Activated naive CD4-positive, alpha-beta T cell treated with anti-CD3 and anti-CD28 coated beads, Interleukin-2, amount 50 U/mL, for 72 hours (primary cell): ENCODE measurements at places on chromosomes 7 and 10. TPM values are rescaled to one million over a fixed set of nuclear protein-coding genes. Genes with fewer than 3 reads are reported as not detected.

DNA sequence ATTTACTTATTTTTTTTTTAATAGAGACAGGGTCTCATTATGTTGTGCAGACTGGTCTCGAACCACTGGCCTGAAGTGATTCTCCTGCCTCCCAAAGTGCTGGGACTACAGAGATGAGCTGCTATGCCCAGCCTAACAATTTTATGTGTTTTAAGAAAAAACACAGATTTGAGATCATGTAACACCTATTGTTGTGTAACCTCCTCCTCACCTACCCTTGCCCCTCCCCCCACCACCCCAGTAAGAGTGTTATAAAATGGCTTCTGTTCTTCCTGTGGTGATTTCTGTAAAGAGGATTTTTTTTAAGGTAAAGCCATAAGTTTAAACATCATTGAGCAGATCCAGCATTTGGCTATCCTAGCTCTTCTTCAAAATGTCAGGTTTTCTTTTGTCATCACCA is 7.6 kb downstream of the ARMC10 start:
- DNase-seq: no peak

- no peak for DNase-seq
Observed at GRCh38 chr10:96201525-96201924, 69.8 kb downstream of the BLNK start.

DNA sequence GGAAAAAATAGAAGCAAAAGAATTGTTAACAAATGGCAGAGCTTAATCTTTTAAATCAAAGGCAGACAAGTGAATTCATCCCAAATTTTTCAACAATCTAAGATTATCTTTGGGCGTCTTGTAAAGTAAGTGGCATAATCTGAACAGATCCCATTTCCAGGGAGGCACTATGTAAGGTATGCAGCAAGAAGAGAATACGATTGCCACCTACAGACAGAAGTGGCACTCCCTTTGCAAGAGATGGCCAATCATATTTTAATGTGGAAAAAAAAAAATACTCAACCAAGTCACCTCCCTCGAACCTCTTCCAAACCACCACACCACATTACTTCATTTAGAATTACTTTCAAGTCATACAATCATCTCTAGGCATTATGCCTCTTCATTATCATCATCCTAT is 4.0 kb downstream of the GFRA1 start:
- no peak for DNase-seq

DNA sequence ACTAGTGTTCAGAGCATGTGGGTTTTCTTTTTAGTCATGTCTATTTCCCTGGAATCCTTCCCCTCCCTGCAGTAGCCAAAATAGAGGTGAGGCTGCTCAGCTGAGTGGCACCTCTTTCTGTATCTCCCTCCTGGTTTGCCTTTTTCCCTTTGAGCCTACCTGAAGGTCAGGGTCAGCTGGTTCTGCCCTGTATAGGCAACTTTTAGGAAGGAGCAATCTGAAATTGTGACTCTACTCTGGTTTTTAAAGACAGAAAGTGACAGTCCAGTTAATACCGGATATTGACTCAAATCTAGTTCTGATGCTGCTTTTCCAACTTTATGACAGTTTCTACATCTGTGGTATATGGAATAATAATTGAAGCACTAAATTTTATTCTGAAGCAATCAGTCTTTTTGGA is 26.0 kb downstream of the CCM2 start:
- no peak for DNase-seq

DNA sequence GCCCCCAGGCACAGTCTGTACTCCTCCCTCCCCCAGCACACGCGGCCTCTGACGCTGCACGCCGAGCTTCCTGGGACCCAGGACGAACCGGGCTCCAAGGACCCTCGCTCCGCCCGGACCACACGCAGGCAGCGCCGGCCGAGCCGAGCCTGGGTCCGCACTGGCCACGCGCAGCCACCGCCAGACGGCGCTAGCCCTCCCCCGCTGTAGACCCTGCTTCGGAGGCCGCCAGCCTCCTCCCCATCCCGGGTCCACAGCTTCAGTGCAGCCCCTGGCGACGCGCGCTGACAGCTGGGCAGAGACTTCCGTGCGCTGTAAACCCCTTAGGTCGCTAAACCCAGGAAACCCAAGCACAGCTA is 936 bp upstream of the TCERG1L start:
- no peak for DNase-seq

GRCh38 chr10:127903789-127904188 is 3.1 kb upstream of the PTPRE start:
- DNase-seq: no peak

DNA sequence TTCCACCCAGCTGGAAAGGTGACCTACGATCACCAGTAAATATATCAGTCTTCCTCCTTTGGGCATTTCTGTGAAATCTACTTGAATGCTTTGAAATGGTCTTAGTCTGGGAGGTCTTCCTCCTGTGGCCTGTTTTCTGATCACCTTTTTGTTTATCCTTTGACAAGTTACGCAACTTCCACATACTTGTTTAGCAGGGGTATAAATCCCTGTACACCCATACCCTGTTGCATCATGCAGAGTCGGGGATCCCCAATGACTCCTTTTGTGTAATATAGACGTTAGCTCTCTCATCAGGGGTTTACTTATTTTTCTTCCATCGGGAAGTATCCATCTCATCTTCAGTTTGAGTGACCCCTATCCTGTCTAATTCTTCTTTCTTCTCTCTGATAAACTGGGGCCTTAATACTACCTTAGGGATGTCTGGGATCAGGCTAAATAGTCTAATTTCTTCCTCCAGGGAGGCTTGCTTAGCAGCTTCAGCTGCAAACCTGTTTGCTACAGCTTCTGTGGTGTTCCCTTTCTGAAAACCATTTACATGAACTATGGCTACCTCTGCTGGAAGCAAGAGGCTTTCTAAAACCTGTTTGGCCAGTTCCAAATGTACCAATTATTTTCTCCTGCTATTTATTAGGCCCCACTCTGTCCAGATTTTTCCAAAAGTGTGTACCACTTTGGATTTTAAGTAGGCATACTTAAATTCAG is 25.8 kb downstream of the MAPK8 start:
- no peak for DNase-seq

GRCh38 chr7:122339145-122339904 is 34.8 kb upstream of the FEZF1 start:
- DNase-seq: no peak

GRCh38 chr7:44148166-44148565 is 7.0 kb upstream of the MYL7 start:
- DNase-seq: no peak

- DNase-seq: no peak
Observed at GRCh38 chr7:98249106-98249505, 2.9 kb downstream of the TECPR1 start.

DNA sequence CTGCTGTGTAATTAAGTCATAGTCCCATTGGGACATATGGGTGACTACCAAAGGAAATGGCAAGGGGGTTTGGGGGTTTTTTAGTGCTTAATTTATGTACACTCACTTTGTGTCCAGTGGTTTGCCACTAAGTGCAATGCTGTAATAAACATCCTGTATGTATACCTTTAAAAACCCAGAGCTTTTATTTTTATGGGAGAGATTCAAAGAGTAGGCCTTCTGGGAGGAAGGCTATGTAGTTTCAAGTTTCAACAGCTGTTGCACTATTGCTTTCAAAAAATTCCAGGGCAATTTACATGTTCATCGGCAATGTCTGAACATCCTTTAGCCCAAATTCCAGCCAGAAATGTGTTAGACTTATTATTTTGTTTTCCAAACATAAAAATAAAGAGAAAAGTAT is 744.7 kb downstream of the XPNPEP1 start:
- no peak for DNase-seq

Gene FMC1
- total RNA-seq: 6.8 TPM

Gene DOCK1
- total RNA-seq: 1.1 TPM

Gene VAX1
- not detected for total RNA-seq
